ENCODE measurements at places on chromosomes 2 and 18. TPM values are rescaled to one million over a fixed set of nuclear protein-coding genes. Genes with fewer than 3 reads are reported as not detected.
A peak's percentile ranks its signal among the peaks of the same experiment; 100 is the strongest.

The PROC gene
- total RNA-seq = 0.71 TPM

The RIT2 gene
- not detected for total RNA-seq

The OSR1 gene
- 1.1 TPM for total RNA-seq

The TMEM200C gene
- total RNA-seq = 0.19 TPM

The SGPP2 gene
- 5.4 TPM for total RNA-seq

The TOGARAM2 gene
- 0.90 TPM for total RNA-seq

The GALR1 gene
- total RNA-seq = 0.05 TPM

DNA sequence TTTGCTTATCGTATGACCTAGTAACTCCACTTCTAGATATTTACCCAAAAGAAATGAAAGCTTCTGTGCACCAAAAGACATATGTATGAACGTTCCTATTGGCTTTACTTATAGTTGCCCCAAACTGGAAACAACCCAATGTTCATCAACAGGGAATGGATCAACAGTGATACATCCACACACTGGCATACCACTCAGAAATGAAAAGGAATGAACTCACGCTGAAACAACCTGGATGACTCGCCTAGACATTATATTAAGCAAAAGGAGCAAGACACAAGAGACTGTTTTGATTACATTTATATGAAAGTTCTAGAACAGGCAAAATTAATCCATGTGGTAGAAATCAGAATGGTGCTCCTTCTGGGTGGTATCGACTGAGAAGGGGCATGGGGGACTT, 18.9 kb downstream of the ADRA2B start:
- no peaks in the 10 kb centered on the region for H3K36me3 ChIP-seq
- no peaks in the 10 kb centered on the region for H3K27me3 ChIP-seq

DNA sequence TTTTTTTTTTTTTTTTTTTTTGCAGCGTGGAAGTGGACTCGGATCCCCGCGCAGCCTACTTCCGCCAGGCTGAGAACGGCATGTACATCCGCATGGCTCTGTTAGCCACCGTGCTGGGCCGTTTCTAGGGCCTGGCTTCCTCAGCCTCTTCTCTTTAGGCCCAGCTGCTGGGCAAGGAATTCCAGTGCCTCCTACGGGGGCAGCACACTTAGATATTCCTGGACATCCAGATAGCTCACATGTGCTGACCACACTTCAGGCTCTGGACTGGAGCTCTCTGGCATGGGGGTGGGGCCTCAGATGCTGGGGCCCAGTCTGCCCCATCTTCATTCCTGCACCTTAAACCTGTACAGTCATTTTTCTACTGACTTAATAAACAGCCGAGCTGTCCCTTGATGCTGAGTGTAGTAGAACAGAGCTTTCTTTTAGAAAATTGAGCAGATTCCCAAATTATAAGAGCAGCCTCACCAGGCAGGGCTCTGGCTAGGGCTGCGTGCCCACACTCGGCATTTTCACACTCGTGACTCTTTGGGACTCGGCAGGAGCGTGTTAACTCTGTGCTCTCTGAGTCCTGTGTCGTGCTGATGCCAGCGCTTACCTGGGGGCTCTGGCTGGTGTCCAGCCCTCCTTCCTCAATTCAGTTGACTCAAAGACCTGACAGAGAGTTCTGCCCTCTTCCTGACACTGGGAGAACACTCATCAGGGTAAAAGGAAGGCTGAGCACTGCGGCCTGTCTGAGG, 19.3 kb downstream of the SLC30A3 start:
- no peak overlapping the region for H3K4me3 ChIP-seq
- DNase-seq = no peak
- no peaks in the 10 kb centered on the region for H3K27me3 ChIP-seq
- H3K27ac ChIP-seq = no peak overlapping the region
- H3K36me3 ChIP-seq = peaks cover 61% of the 10 kb centered on the region

GRCh38 chr2:222427646-222428301, 3.4 kb downstream of the SGPP2 start:
- H3K27me3 ChIP-seq = peaks cover 32% of the 10 kb centered on the region
- H3K4me3 ChIP-seq = no peak overlapping the region
- DNase-seq = no peak
- H3K27ac ChIP-seq = no peak overlapping the region
- H3K4me1 ChIP-seq = no peaks in the 10 kb centered on the region
- no peaks in the 10 kb centered on the region for H3K36me3 ChIP-seq

DNA sequence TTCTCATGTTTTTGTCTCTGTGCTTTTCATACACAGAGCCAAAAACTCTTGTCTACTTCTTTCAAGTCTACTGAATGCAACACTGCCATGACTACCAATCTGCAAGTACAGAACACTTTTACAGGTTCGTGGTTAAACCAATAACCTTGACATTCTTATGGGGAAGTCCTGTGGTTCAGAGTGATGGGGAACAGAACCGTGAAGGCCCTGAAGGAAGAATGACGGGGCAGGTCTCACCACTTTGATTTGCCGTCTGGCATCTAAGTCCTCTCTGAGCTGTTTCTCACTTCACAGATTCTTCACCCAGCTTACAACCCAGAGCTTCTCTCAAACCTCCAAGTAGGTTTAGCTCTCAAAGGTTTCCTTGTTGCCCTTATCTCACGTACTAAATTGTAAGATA, 117.5 kb upstream of the SNTG2 start:
- H3K4me1 ChIP-seq = no peaks in the 10 kb centered on the region
- no peak overlapping the region for H3K27ac ChIP-seq
- H3K27me3 ChIP-seq = no peaks in the 10 kb centered on the region

GRCh38 chr2:197268786-197269584, 41.6 kb downstream of the ANKRD44 start:
- H3K4me3 ChIP-seq = no peak overlapping the region
- no peak for DNase-seq
- H3K4me1 ChIP-seq = peaks cover 7% of the 10 kb centered on the region
- H3K27me3 ChIP-seq = no peaks in the 10 kb centered on the region
- H3K27ac ChIP-seq = peak overlapping the region; percentile 3

DNA sequence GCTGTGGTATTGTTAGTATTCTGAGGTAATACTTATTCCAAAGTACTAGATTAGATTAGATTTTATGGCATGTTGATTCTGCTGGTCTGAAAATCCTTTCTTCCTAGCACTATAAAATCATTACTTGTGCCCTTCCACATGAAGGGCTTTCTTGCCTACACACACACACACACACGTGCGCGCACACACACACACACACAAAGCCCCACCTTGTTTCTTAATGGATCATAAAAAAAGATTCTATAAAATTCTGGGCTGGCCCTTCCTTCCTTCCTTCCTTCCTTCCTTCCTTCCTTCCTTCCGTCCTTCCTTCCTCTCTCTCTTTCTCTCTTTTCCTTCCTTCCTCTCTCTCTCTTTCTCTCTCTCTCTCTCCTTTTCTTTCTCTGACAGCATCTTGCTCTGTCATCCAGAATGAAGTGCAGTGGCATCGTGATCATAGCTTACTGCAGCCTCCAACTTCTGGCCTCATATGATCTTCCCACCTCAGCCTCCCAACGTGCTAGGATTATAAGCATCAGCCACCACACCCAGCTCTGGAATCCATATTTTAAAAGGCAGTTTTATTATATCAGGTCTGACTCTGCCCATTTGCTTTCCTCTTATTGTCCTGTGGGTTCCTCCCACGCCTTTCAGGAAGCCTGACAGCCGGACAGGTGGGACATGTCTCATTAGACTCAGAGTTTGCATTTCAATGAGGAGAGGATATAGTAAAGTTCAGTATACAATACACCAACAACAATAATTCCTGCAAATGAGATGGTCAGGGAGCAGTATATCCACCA, 321.1 kb downstream of the PIK3C3 start:
- H3K4me3 ChIP-seq = no peak overlapping the region
- no peak overlapping the region for H3K27ac ChIP-seq
- H3K27me3 ChIP-seq = no peaks in the 10 kb centered on the region
- DNase-seq = no peak
- no peaks in the 10 kb centered on the region for H3K36me3 ChIP-seq

DNA sequence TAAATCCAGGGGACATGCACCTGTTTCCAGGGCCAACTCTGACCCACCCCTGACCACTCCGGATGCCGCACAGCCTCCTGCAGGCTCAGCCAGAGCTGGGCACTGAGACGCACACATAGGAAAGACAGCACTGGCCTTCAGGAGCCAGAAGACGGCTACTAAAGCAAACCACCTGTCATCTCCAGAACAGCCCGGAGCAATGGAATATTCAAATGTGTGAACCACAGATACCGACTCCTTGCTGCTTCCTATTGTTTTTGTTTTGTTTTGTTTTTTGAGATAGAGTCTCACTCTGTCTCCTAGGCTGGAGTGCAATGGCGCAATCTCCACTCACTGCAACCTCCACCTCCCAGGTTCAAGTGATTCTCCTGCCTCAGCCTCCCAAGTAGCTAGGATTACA, 94.0 kb downstream of the LAMA1 start:
- H3K4me3 ChIP-seq = no peak overlapping the region
- no peaks in the 10 kb centered on the region for H3K4me1 ChIP-seq
- no peaks in the 10 kb centered on the region for H3K36me3 ChIP-seq
- no peak overlapping the region for H3K27ac ChIP-seq
- no peak for DNase-seq
- no peaks in the 10 kb centered on the region for H3K27me3 ChIP-seq

GRCh38 chr2:140998017-140998416, 1132.8 kb downstream of the LRP1B start:
- no peak overlapping the region for H3K4me3 ChIP-seq
- no peak for DNase-seq
- H3K4me1 ChIP-seq = no peaks in the 10 kb centered on the region
- H3K36me3 ChIP-seq = no peaks in the 10 kb centered on the region
- H3K27ac ChIP-seq = no peak overlapping the region

- H3K27ac ChIP-seq = no peak within 1 kb of the TSS
- no peak for DNase-seq
- no peak within 1 kb of the TSS for H3K4me3 ChIP-seq
- no peaks in the 10 kb centered on the region for H3K36me3 ChIP-seq
These were observed at the start of gene DPP10 for GRCh38 chr2:114442510-114442909. Gene DPP10 (plus strand): TSS chr2:114442641.

DNA sequence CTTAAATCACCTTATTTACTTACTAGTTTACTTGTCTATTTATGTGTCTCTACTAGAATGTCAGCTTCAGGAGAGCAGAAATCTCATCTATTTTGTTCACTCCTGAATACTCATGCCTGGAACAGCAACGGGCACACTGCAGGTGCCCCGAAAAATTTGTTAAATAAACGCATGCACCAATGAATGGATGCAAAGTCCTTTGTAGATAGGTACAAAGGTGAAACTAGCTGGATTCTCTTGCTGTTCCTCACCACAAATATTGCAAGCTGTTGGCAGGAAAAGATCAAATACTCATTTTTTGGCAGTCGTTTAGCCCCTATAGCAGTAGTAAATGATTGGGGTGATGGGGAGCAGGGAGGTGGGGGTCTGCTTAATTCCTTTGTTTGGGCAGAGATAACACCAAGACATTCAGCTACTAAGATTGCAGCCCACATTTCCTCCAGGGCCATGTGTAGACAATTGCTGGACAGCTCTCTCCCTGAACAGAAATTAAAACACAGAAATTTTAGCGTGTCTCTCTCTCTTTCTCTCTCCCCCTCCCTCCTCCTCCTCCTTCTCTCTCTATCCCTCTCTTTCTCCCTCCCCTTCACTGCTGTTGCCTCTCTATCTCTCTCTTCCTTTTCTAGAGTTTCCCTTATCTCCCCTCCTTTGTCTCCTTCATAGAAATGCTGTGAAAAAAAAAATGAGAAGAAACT, 5.4 kb downstream of the MARCHF4 start:
- DNase-seq = no peak
- no peak overlapping the region for H3K27ac ChIP-seq
- no peak overlapping the region for H3K4me3 ChIP-seq
- H3K27me3 ChIP-seq = peaks cover 45% of the 10 kb centered on the region

GRCh38 chr2:182015334-182016109, 29.9 kb downstream of the PPP1R1C start:
- H3K4me3 ChIP-seq = no peak overlapping the region
- H3K36me3 ChIP-seq = no peaks in the 10 kb centered on the region
- peaks cover 2% of the 10 kb centered on the region for H3K4me1 ChIP-seq
- no peaks in the 10 kb centered on the region for H3K27me3 ChIP-seq

DNA sequence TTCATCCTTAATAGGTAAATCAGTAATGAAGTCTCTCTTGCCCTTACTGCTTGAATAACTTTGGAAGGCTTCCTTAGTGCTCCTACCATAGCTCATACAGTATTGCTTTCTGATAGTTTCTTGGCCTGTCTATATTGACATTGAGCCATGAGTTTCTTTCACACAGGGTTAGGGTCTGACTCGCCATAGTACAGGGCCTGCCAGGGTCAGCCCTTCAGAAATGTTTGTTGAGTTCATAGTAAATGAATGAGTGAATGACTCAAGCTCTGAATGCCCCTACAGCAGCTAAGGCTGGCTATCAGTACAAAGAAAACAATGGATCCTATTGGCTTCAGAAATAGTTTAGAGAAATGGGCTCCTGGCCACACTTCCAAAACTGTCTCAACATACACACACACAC, 65.0 kb upstream of the LRATD1 start:
- no peak for DNase-seq
- H3K27ac ChIP-seq = no peak overlapping the region
- H3K4me3 ChIP-seq = no peak overlapping the region
- H3K36me3 ChIP-seq = no peaks in the 10 kb centered on the region
- H3K27me3 ChIP-seq = no peaks in the 10 kb centered on the region

GRCh38 chr2:31275976-31276375, 42.0 kb downstream of the EHD3 start:
- H3K36me3 ChIP-seq = no peaks in the 10 kb centered on the region
- H3K27me3 ChIP-seq = no peaks in the 10 kb centered on the region
- no peak overlapping the region for H3K4me3 ChIP-seq
- no peak for DNase-seq
- H3K27ac ChIP-seq = no peak overlapping the region
- H3K4me1 ChIP-seq = peaks cover 2% of the 10 kb centered on the region

- DNase-seq = no peak
- no peaks in the 10 kb centered on the region for H3K4me1 ChIP-seq
- H3K27me3 ChIP-seq = no peaks in the 10 kb centered on the region
- no peaks in the 10 kb centered on the region for H3K36me3 ChIP-seq
- H3K4me3 ChIP-seq = no peak overlapping the region
These were observed 123.4 kb upstream of the CDH20 start for GRCh38 chr18:61209801-61210200.

- DNase-seq = no peak
- no peak overlapping the region for H3K27ac ChIP-seq
- no peaks in the 10 kb centered on the region for H3K27me3 ChIP-seq
- no peaks in the 10 kb centered on the region for H3K36me3 ChIP-seq
- no peaks in the 10 kb centered on the region for H3K4me1 ChIP-seq
These were observed 79.9 kb upstream of the ARHGAP28 start for GRCh38 chr18:6649421-6650126.

GRCh38 chr2:233837694-233838229, 16.6 kb downstream of the HJURP start:
- peaks cover 72% of the 10 kb centered on the region for H3K36me3 ChIP-seq
- DNase-seq = no peak
- H3K4me1 ChIP-seq = peaks cover 3% of the 10 kb centered on the region
- no peak overlapping the region for H3K4me3 ChIP-seq

- no peak overlapping the region for H3K27ac ChIP-seq
- H3K36me3 ChIP-seq = peaks cover 21% of the 10 kb centered on the region
- no peaks in the 10 kb centered on the region for H3K27me3 ChIP-seq
These were observed 60.2 kb downstream of the PRPF40A start for GRCh38 chr2:152657043-152657442.

DNA sequence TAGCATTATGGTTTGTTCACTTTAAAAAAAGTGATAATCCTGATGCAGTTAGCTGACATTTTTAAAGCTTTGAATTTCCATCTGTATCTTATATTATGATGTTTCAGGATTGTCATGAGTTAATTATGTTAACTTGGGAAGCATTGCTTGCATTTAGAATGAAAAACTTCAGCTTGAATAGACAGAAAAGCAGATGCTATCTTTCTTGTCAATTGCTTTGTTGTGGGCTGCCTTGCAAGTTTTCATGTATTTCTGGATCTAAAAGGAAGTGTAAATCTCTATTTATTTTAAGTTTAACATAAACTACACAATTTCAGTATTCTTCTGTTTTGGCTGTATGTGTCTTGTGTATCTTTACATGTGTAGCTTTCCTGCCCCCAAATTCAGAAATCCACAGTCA, 479.5 kb downstream of the ARHGAP15 start:
- H3K27ac ChIP-seq = no peak overlapping the region
- no peaks in the 10 kb centered on the region for H3K27me3 ChIP-seq
